SHP77 treated with DMSO at 0.1 percent for 48 hours (cell line): ENCODE measurements at places on chromosomes 2 and 18.
A peak's percentile ranks its signal among the peaks of the same experiment; 100 is the strongest.

- DNase-seq, result no peak
These were observed 186.9 kb downstream of the GFPT1 start for GRCh38 chr2:69200107-69200520.

- DNase-seq, result no peak
These were observed 97.8 kb upstream of the RASGRP3 start for GRCh38 chr2:33378556-33379210.

- no peak for DNase-seq
These were observed 49.1 kb upstream of the OTX1 start for GRCh38 chr2:63001576-63001975.

DNA sequence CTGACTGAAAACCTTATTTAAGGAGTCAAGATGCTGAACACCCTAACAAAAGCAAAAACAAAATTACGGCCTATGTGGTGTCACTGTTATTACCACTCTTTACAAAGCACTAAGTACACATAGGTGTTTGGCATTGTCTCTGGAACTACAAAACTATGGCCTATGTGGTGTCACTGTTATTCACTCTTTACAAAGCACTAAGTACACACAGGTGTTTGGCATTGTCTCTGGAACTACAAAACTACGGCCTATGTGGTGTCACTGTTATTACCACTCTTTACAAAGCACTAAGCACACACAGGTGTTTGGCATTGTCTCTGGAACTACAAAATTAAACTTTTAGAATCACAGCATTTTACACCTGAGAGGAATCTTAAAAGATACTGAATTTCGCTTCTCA is 47.4 kb downstream of the SLC35F5 start:
- peak; percentile 82 for DNase-seq

GRCh38 chr18:77708826-77709506 is 459.3 kb downstream of the GALR1 start:
- DNase-seq, result no peak

- no peak for DNase-seq
These were observed 1875.2 kb upstream of the PIK3C3 start for GRCh38 chr18:40079786-40080185.

GRCh38 chr18:62337336-62337735 is 12.2 kb downstream of the TNFRSF11A start:
- no peak for DNase-seq

- DNase-seq, result no peak
These were observed 43.8 kb downstream of the KANSL3 start for GRCh38 chr2:96594282-96594681.

- no peak for DNase-seq
These were observed 90.4 kb downstream of the SPTBN1 start for GRCh38 chr2:54546518-54546917.

DNA sequence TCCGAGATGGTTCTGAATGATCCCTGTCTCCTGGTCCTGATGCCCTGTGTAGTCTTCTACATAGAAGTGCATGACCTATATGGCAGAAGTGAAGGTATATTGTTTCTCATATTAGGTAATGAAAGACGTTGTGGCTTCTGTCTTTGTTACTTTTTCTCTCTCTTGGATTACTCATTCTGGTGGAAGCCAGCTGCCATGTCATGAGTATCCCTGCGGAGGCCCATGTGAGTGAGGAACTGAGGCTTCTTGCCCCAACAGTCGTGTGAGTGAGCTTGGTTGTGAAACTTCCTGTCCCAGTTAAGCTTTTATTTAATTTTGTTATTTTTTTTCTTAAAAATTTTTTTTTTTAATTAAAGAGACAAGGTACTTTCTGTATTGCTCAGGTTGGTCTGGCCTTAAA is 134.7 kb downstream of the UBR3 start:
- DNase-seq, result no peak

DNA sequence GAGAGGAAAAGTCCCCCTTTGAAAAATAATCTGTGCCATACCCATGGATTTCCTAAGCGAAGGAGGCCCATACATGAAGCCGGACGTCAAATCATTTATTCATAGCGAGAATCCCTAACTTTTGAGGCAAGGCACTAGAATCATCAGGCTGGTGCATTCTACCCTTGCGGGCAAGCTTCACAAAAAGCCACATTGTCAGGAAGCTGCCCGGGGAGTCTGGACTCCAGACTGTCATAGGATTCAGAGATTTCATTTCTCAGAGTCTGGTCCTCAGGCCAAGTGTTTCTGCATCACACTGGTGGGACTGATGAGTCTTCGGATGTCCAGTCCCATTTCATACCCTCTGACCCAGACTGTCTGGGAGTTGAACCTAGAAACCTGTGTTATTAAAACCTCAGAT is 8.9 kb downstream of the SLC9A4 start:
- DNase-seq, result no peak

- DNase-seq, result no peak
These were observed 84.1 kb downstream of the INO80D start for GRCh38 chr2:206001912-206002311.

DNA sequence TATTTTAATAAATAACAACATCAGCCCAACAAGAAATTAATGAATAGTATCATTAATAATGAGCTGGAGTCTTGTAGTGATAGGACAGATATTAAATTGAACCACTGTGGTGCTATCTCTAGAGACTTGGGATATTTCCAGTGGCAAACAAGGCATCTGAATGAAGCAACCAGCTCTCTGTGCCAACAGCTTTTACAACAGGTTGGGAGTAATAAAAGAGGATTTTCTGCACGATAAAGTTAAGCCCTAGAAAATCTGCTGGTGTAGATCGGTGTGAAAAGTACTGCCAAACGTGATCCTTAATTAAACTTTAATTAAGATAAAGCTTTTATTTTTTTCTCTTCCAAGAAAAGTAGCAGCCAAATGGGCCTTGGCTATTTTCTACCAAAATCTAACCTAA is 385.5 kb downstream of the NR4A2 start:
- no peak for DNase-seq

DNA sequence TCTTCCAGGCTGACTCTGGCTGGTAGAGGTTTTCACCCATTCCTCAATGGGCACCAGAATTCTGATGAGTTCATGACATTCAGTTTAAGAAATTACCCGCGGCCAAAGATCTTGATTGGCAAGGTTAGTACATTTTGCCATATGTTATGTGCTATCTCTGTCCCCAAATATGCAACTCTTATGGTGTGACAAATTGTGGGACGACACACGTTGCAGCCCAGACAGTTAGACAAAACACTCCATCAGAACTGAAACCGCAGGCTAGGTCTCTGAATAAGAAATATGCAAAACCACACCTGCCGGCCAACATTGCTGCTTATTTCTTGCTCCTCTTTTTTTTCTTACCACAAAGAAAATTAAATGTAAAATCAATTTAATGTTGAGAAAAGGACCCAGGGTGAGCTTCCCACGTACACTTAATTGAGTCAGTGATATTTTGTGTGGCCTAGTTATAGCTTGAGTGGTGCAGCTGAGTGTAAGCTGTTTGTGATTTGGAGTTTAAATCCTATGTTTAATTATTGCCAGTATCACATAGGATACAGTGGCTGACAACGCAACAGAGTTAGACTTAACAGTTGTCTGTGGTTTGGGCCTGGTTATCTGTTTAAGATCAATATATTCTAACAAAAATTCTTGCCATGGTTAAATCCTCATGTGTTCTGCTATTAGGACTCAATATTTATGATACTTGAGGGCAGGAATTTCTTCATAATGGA is 35.7 kb upstream of the LTBP1 start:
- DNase-seq, result no peak

- DNase-seq, result no peak
These were observed 131.0 kb upstream of the CHAC2 start for GRCh38 chr2:53636596-53636995.

- DNase-seq, result no peak
These were observed 6.9 kb downstream of the AMER3 start for GRCh38 chr2:130762031-130762909.

GRCh38 chr18:57251747-57252146 is 100.6 kb upstream of the ST8SIA3 start:
- DNase-seq, result no peak

DNA sequence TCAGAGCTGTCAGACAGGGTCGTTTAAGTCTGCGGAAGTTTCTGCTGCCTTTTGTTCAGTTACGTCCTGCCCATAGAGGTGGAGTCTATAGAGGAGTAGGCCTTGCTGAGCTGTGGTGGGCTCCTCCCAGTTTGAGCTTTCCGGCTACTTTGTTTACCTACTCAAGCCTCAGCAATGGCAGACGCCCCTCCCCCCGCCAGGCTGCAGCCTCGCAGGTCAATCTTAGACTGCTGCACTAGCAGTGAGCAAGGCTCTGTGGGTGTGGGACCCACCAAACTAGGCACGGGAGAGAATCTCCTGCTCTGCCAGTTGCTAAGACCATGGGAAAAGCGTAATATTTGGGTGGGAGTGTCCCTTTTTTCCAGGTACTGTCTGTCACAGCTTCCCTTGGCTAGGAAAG is 86.5 kb downstream of the EFEMP1 start:
- DNase-seq, result no peak

GRCh38 chr2:10258326-10258725 is 44.4 kb upstream of the HPCAL1 start:
- no peak for DNase-seq

DNA sequence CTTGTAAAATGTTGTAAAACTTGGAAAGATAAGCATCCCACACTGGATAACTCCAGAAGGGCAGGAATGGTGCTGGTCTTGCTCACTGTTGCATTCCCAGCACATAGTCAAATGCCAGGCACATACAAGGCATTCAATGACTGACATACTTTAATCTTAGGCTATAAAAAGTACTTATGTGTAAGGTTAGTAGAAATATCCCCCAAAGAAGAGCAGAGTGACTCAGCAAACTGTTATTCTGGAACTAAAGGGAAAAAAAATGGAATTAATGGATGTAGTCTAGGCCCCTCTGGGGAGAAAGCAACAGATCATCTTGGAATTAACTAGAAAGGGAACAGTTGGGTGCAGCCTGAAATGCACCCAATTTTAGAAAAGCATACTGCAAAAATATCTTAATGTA is 9.0 kb downstream of the ZBTB14 start:
- no peak for DNase-seq

GRCh38 chr2:172285010-172285621 is 142.3 kb upstream of the ITGA6 start:
- no peak for DNase-seq

DNA sequence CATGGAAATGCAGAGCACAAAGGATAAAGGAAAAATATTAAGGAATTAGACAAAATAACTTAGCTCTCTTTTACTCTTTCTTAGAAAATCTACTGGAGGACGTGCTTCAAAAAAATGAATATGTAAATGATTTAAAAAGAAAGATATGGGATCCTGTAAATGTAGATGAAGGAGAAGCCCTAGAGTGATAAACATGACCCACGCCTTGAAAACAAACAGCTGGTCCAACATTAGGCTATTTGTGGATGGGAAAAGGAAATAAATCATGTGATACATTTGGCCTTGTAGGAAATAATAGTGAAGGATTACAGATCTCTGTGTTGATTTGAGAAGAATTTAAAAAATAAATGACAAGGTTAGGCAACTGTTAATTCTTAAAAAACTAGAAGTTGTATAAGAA is 492.1 kb upstream of the SLC39A10 start:
- DNase-seq, result no peak

DNA sequence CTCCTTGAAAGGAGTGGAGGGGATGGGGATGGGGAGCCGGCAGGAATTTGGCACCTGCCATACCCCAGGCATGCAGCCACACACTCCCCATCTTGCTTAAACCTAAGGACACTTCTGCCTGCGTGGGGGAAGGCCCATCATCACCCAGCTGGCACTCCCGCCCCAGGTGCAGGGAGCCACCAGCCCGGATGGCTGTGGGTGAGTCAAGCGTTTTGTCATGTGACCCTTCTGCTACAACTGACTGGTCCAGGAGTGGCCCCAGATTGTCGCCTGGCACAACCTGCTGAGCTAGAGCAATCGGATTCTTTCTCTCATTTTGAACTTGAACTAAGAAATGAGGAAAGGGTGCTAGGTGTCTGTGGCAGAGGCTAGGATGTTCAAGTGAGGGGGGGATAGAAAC is 61.3 kb downstream of the TSN start:
- DNase-seq, result no peak

DNA sequence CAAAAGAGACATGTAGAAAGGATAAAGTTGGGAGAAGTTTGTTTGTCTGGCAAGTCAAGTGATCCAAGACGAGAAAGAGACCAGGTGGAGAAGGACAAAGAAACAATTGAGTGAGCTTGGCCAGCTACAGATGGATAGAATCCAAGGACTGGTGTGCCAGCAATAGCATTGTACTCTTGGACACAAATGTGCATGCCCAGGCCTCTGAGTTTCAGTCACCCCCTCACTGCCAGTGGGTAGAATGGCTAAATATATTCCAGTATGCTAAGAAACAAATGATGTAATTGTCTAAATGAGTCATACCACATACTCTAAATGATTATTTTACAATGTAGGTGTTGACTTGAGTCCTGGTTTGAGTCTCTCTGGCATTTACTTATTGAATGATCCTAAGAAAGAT is 881.3 kb downstream of the LRRTM4 start:
- no peak for DNase-seq

GRCh38 chr2:28949617-28950305 is 31.3 kb upstream of the TOGARAM2 start:
- DNase-seq, result no peak

DNA sequence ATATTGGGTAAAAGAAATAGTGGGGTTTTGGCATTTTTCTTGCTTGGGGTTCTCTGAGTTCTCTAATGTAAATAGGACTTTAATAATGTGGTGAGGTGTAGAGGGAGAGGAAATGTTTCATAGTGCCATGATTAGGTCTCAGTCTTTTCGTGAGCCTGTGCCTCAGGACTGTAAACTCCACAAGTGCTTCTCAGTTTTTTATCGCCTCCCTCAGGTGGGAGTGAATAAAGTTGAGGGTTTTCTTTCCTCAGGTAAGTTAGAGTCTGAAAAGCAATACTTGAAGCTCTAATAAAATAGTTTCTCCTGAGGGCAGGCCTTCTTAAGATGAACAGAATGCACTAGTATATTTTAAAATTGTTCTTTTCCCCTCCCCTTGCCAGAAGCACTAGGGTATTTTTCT is 243.1 kb upstream of the SETBP1 start:
- no peak for DNase-seq

DNA sequence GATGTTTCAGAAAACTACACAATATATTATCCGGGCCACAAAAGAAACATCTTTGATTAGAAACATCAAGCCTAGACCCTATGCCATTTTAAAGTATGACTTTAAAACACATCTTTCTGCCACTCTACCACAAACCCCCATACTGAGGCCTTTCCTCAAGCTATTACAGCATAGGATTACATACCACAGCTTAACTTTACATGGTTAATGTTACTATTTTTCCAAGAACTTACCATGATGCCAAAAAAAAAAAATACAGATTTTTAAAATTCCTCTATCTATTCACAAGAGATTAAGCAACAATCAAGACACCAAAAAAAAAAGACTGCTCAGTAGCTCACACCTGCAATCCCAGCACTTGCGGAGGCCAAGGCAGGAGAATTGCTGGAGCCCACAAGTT is 9.0 kb downstream of the NCKAP1 start:
- no peak for DNase-seq

- no peak for DNase-seq
These were observed 13.4 kb downstream of the CNOT9 start for GRCh38 chr2:218582076-218582475.

- no peak for DNase-seq
These were observed 214.4 kb upstream of the HS6ST1 start for GRCh38 chr2:128533101-128533500.
